ENCODE measurements at places on chromosomes 4 and X. TPM values are rescaled to one million over a fixed set of nuclear protein-coding genes. Genes with fewer than 3 reads are reported as not detected.

The MAGEC2 gene
- total RNA-seq: not detected

The CTAG1B gene
- total RNA-seq: not detected

The LDB2 gene
- total RNA-seq: 39.4 TPM

The PPP2R2C gene
- not detected for total RNA-seq

The RBM41 gene
- total RNA-seq: 7.0 TPM

The ARHGAP6 gene
- 0.10 TPM for total RNA-seq

The F11 gene
- not detected for total RNA-seq

The NPY2R gene
- total RNA-seq: not detected

The TMEM185A gene
- total RNA-seq: 6.3 TPM

Measured in mammary microvascular endothelial cell (primary cell).